ENCODE measurements at places on chromosomes 5 and 9.

- DNase-seq = no peak
These were observed 352.5 kb upstream of the C9orf72 start for GRCh38 chr9:27925815-27926214.

DNA sequence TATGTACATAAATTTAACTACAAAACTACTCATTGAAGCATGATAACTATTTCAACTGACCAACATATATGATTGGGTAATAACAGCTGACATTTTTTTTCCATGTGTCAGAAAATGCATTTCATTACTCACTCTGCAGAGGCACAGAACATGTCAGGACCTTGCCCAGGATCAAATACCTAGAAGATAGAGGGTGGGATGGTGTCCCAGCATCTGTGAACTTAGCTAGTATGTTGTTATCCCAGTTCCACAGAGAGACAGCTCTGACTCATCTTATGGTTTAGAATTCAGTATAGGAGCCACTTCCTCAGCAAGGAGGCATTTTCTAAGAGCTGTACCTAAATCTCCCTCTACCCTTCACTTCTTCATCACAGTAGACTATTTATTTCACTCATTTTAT lies 1198.6 kb upstream of the ACO1 start:
- DNase-seq = no peak

GRCh38 chr9:7185612-7186011 lies 427.8 kb downstream of the KDM4C start:
- no peak for DNase-seq

DNA sequence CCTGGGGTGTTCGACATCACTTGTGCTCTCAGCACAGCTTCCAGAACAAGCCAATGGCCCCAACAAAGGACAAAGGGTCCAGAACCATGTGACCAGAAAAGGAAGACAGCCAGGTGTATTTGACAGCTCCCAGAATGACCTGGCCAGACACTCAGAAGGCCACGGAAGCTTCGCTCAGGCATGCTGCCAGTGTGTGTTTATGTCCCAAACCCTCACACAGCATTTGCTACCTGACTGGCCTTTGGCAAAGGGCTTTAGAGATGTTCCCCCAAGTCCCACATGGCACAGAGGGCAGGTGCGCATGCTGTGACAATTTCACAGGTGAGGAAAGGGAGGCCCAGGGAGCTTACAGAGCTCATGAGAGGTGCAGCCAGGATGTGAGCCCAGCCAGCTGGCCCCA lies 39.5 kb downstream of the MED10 start:
- no peak for DNase-seq

GRCh38 chr5:142280066-142281007 lies 44.5 kb downstream of the SPRY4 start:
- DNase-seq = no peak

- no peak for DNase-seq
These were observed 15.0 kb downstream of the ABHD17B start for GRCh38 chr9:71895955-71896354.

DNA sequence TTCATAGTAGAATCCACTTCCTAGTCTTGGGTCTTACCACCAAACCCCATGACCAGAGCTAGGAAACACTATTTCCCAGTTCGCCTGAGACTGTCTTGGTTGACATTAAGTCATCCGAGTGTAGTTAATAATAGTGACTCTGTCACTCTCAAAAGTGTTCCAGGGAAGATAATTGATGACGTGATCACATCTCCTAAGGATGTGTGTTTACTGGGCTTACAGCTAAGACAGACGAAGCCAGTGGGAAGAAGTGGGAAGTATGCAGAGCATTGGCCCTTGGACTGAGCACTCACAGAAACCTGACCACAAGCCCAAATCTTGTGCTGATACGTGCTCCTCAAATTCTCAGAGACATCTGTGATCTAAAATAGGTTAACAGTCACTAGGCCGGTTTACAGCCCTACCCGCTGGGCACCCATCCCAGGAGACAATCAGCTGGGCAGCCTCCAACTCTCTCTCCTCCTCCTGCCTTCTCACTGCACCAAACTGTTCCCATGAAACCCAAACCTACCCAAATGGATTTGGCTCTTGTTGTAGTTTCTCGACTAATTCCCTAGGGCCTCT lies 316.6 kb downstream of the TLE1 start:
- DNase-seq = no peak
